ENCODE measurements at places on chromosomes 3 and 15. TPM values are rescaled to one million over a fixed set of nuclear protein-coding genes. Genes with fewer than 3 reads are reported as not detected.

C3orf20 gene
- 0.08 TPM for total RNA-seq

CPLX3 gene
- 0.06 TPM for total RNA-seq

RPN1 gene
- total RNA-seq = 163 TPM

ARNT2 gene
- total RNA-seq = 16.5 TPM

DNAJA4 gene
- 0.05 TPM for total RNA-seq

SI gene
- not detected for total RNA-seq

CLDN16 gene
- 0.03 TPM for total RNA-seq

SYNM gene
- total RNA-seq = 32.3 TPM

SHC4 gene
- total RNA-seq = 0.92 TPM

ECE2 gene
- not detected for total RNA-seq

RAMAC gene
- total RNA-seq = 46.5 TPM

FEZF2 gene
- total RNA-seq = not detected

PLCH1 gene
- total RNA-seq = 1.1 TPM

CFAP91 gene
- 0.15 TPM for total RNA-seq

ADAMTS17 gene
- total RNA-seq = 0.09 TPM

ATP13A5 gene
- total RNA-seq = not detected

CAMK1 gene
- total RNA-seq = 16.7 TPM

SPINT1 gene
- total RNA-seq = 0.82 TPM

C15orf39 gene
- total RNA-seq = 30.9 TPM

SERINC4 gene
- total RNA-seq = 0.08 TPM

H1-8 gene
- not detected for total RNA-seq

FAM174B gene
- 7.0 TPM for total RNA-seq

DLL4 gene
- 1.8 TPM for total RNA-seq

MYO5C gene
- 6.9 TPM for total RNA-seq

NEDD4 gene
- 86.3 TPM for total RNA-seq

C3orf85 gene
- not detected for total RNA-seq

GOLGA8T gene
- total RNA-seq = 1.7 TPM

KBTBD13 gene
- not detected for total RNA-seq

GABRR3 gene
- total RNA-seq = not detected

Data from A549 treated with Hydrocortisone at 1 μM for 4 hours (cell line).